Omental fat pad (tissue), 4 donors: ENCODE measurements at places on chromosomes 7 and 10. TPM values are rescaled to one million over a fixed set of nuclear protein-coding genes. Genes with fewer than 3 reads are reported as not detected.

The HTRA1 gene
- 240 TPM for total RNA-seq

The CCNY gene
- total RNA-seq = 38.6 TPM

The PRRT4 gene
- 3.5 TPM for total RNA-seq

The NSUN5 gene
- total RNA-seq = 15.8 TPM

The PURB gene
- total RNA-seq = 32.1 TPM

DNA sequence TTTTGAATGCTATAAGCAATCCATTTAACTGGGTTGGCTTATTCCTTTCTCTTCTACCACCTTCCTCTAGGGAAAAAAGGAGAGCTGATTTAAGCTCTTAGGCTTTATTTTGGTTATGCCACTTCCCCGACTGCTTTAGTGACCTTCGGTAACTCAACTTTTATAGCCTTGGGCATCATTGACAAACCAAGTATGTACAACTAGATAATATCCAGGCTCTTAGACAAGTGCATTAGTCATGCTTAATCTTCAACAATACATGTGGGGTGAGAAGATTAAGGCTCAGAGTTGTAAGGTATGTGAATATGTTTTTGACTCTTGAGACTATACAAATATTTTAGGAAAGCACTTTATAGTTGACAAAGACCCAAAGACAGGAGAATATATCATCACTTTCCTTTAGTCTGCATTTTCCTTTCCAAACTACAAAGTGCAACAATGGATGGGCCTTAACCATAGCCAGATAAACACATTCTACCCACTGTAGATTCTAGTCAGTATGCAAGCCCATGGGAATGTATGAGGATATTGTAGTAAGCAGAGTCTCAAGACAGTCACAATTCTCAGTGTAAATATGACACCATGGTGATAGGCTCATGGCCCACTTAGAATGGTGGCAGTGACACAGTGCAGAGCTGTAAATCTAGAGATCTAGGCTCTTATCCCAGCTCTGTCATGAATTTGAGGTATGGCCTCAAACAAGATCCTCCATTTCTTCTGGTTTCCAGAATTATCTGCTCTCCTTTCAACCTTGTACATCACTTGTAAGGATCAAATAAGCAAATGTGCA is 1117.3 kb downstream of the SORCS3 start:
- DNase-seq = no peak

DNA sequence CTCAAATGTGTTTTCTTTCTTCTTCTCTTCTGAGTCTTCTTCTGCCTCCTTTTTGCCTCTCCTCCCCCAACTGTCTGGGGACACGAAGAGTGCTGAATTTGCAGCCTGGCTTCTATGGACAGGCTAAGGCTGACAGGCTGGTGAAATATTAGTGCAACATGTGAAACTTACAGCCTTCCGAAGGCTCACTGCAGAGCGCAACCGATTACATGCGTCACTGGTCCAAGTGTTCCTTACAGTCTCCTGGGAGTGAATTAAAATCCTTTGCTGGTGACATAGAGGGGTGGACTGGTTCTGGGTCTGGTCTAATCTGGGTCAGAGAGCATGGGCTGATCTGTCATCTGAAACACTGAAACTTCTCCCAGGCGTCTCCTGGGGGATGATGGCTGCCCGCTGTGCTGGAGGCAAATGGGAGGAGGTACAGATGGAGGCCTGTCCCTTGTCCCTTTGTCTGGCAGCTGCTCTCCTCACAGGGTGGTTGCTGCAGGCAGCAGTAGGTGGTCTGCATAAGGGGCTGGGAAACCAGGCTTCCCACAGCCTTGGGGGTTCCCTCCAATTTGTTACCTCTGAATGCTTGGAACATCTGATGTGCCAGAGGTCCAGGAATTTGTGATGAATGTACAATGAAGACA is 143.8 kb upstream of the BMPER start:
- no peak for DNase-seq

- DNase-seq = no peak
These were observed 108.7 kb downstream of the DIP2C start for GRCh38 chr10:580778-581177.

DNA sequence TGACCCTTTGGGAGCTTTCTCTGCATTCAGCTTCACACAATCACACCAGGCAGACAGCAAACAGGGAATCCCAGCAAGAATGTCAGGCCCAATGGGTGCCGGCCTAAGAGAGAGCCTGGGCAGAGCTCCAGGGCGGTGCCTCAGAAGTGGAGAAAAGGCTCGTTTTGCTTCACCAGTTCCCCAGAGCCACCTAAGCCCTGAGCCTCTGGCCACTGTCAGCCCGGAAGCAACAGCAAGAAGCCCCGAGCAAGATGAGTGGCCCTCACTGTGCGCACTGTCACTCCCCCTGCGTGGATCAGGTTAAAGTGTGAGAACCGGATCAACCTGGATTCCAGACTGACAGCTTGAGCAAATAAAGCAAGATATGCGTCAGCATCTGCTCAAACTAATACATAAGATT is 14.7 kb downstream of the CNPY1 start:
- DNase-seq = peak; percentile 5

GRCh38 chr7:123746055-123746454 is 2.7 kb downstream of the WASL start:
- no peak for DNase-seq

DNA sequence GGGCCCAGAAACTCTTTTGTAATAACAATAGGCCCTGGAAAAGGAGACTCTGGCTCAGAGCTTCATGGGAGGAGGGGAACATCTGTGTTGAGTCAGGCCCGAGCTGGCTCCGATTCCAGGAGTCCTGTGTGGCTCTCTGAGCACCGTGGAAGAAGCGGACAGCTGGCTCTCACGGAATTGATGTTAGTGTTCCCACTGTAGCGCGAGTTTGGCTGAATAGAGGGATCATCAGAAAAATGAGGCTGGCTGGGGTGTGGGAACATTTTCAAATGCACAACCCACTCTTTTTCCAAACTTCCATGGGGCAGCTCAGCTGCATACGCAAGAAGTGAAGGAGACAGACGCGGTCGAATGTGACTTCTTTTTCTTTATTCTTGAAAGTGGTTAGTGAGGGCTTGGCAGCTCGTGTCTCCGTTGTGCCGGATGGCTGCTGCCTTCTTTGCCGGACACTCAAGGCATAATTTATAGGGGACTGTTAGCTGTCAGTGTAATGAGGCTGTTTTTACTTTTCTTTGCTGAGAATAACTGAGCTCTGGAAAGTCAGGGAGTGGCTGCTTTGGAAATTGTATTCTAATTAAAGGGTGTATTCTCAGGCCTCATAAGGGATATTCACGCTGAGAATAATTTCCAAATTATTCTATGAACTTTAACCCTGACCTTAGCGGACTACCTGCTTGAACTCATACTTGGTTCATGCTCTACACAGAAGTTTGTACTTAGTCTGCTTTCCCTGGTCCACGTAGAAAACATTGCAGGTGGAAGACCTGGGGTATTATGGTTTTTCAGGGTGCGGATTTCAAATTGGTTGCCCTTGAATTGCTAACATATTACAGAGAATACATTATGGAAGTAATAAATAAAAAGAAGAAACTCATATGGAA is 23.1 kb downstream of the MDFIC start:
- no peak for DNase-seq

DNA sequence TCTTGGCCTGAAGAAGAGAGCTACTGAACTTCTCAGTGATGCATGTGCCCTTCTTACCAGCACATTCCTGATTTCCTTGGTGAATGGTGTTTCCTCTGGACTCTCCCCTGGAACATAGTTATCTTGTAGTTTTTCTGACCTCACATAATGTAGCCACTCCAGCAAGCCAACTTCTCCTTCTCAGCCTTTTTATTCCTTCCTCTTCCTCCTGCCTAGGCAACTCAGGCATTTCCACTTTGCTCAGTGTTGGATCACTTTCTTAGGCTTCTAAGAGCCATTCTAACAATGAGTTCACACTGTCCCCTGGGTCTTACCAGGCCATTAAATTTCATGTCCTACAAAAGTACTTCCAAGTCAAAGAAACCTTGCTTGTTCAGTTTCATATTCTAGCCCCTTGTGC is 3.6 kb upstream of the PTTG1IP2 start:
- no peak for DNase-seq

- no peak for DNase-seq
These were observed 690.3 kb upstream of the FOXK1 start for GRCh38 chr7:3991731-3992231.

DNA sequence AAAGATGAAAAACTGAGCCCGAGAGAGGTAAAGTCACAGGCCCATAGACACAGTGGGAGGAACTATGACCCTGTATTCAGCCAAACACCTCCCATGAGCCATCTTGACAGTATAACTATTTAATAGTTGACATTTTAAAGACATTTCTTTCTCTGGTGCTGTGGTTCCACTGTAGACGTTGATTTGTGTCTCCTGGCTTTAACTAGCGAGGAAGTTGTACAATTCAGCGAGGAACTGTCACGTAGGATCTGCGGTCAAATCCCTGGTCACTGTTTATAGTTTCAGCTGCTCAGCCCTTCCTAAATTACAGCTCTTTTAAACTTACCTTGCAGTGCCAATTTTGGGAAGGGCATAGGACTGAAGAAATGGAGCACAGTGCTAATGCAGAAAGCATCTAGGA is 7.1 kb upstream of the CELF2 start:
- DNase-seq = no peak

DNA sequence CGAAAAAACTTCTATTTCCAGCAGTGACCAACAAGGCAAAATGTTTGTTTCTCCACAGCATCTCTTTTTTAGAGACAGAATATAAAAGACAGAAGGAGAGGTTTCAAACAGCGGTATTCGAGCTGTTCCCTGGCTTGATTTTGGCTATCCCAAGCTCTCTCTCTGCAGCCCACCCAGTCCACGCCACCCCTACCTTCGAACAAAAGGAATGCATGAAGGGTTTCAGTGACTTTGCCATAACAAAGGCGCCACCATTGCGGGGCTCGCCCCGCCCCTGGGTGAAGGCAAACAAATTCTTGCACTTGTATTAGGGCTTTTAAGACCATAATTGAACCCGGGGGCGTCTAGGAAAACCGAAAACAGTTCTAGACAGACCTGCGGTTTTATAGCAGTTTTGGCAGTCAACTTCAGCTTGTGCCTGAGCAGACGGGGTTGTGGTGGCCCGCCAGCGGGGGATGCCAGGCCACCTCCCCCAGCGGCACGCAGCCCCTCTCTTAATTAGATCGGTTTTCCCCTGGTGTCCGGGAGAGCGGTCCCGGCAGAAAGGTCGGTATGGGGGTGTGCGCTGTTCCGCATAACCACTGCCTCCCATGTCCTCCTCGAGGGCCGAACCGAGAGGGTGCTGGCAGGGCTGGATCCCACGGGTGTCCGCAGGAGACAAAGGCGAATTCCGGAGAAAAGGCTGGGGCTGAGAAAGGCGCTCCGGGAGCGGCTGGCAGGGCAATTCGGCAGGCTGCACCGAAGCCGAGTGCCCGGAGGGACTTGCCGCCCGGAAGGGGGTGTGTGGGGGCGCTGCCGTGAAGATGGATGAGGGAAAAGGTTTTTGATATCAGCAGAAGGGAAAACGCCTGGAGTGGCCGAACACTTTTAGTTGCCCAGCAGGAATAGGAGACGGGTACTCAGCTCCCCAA is 2.7 kb upstream of the HOXA11 start:
- DNase-seq = peak; percentile 6

DNA sequence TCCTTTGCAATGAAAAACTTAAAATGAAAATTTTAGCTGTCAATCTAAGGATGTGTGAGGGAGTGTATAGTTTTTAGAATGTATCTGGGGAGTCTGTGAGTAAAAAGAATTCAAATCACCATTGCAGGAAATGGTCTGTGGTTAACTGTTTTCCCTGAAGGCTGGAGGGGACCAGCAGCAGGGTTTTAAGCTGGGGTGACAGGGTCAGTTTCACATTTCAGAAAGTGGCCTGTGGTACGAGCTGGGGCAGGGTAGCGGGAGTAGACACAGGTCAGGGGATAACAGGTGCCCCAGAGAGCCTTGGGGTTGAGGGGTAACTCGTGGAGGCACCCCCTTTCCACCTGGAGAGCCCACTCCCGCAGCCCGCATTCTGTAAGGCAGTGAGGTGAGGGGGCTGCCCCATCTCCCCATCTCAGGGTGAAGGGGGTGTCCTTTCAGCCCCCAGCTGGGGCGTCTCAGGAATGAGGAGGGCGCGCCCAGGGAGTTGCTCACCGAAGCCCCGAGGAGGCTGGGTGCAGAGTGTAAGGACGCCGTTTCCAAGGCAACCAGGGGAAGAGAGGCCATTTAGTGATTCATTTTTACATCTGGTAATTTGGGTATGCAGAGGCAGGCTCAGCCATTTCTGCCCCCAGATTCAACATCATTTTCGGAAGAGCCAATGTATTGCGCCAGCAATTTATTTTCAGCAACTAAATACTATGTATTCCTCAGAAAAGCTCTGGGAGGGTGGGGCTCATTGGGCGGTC is 168.9 kb downstream of the SLIT1 start:
- DNase-seq = no peak

GRCh38 chr10:58511765-58512490 is 744 bp upstream of the BICC1 start:
- no peak for DNase-seq

GRCh38 chr10:70950037-70950436 is 61.7 kb upstream of the PCBD1 start:
- no peak for DNase-seq
